ENCODE measurements at places on chromosomes 5 and 9.

GRCh38 chr5:116593340-116593739 lies 18.7 kb upstream of the SEMA6A start:
- DNase-seq, result no peak

DNA sequence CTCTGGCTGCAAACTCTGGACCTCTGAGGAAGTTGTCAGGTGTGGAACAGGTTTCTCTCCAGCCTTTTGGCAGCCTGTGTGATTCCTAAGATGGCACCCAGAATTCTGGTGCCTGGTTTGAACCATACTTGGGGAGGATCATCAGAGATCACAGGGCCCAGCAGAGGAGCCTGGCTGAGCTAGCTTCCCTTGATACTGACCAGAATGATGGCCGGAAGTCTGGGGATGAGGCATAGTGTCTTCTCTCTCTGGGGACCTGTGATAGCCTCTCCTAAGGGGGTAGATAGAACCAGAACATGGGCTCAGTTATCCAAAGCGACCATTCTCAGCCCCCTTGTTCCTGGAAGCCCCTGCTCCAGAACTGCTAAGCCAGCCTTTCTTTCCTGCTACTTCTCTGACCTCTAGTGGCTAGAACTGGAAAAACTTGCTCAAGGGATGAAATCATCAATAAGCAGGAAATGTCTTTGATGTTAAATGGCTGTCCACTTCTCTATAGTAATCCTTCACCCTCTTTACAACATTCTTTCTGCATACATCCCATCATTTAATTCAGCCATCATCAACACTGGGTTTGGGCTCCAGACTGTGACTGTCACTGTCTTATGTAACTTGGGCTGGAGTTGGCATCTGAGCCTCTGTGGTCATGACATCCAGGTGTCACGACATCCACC lies 55.1 kb downstream of the C9orf152 start:
- peak; percentile 75 for DNase-seq

GRCh38 chr9:111712369-111712768 lies 51.0 kb downstream of the GNG10 start:
- DNase-seq, result no peak

DNA sequence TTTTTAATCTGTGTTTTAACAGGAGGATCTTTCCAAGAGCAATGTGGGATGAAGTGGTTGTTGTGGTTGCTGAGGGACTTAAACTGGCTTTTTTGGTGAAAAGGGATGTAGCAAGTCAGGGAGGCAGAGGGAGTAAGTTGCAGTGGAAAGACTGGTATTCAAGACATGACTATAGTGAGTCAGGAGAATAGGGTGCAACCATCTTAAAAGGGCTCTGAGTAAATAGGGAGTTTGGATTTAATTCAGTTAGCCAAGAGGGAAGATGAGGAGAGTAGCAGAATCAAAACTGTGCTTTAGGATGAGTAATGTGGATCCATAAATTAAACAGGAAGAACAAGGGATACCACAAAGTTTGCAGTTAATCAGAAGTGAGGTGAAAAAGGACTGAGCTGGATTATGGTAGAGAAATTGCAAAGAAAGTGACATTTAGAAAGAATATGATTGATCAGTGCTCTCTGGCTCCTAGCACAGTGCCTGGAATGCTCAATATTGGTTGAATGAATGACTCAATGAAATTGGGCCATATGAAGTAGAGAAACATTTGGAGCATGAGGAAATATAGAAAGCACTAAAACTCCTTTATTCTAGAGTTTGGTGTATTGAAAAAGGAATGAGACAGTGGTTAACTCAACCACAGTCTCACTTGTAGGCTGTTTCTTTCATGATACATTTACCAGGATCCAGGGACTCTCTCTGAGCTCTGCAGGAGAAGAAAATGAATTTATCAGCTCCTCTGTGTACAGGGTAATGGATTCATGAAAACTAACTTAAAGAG lies 5.1 kb downstream of the POLR3G start:
- peak; percentile 46 for DNase-seq

GRCh38 chr9:124110307-124110915 lies 98.8 kb downstream of the LHX2 start:
- DNase-seq, result peak; percentile 63

- peak; percentile 99 for DNase-seq
These were observed at the start of gene TRIM41 for GRCh38 chr5:181223058-181223728. Gene TRIM41, plus strand, starts transcription at chr5:181223281. Its CDS starts 719 bp downstream, at chr5:181224000.

DNA sequence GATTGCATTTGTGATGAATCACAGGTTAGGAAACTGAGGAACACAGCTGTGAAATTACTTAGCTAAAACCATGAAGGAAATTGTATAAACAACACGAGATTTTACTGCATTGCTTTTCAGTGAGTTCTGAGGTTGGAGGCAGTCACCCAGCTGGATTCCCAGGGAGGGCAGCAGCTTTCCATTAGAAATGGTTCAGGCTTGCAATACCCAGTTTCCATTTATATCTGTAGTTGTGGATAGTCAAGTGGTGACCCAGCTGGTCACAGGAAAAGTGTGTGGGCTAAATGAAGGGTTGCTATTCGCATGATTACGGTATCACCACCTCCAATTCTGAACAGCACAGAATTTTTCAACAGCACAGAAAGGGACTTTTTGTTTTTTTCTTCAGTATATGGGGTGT lies 34.3 kb upstream of the SPATA31D4 start:
- DNase-seq, result no peak

DNA sequence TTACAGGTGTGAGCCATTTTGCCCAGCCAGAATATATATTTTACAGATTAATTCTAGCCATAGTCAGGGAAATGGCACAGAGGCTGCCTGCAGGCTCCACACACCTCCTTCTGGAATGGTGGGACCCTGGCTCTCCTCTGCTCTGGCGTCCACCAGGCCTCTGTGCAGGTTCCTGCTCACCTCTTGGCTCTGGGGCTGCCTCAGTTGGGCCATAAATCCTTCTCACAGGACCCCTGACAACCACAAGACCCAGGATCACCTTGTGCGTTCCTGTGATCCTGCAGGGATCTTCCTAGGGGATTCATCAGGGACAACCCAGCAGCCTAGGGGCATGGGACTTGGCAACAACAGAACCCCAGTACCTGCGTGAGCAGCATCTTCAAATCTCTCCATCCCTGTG lies 93.0 kb upstream of the FSTL4 start:
- no peak for DNase-seq

DNA sequence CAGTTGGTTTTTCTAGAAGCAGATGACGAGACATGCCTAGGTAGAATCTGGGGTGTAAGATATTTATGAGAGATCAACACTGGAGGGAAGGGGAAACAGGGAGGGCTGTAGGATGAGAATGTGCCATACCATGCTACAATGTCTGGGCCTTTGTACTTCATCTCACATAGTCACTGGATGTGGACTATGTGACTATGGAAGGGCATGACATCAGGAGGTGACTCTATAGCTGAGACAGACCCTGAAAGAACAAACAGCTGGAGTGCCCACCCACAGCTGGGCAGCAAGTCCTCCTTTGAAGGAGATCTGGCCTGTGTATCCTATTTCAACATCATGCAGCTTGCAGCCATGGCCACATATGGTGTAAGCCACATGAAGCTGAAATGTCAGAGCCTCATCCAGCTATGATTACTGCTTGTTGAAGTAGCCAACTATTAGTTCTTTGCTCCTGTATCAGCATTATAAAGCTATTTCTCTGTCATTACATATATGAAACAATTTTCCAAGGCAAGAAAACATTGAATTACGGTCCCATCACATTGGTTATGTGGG lies 46.2 kb upstream of the KIF2A start:
- DNase-seq, result no peak

DNA sequence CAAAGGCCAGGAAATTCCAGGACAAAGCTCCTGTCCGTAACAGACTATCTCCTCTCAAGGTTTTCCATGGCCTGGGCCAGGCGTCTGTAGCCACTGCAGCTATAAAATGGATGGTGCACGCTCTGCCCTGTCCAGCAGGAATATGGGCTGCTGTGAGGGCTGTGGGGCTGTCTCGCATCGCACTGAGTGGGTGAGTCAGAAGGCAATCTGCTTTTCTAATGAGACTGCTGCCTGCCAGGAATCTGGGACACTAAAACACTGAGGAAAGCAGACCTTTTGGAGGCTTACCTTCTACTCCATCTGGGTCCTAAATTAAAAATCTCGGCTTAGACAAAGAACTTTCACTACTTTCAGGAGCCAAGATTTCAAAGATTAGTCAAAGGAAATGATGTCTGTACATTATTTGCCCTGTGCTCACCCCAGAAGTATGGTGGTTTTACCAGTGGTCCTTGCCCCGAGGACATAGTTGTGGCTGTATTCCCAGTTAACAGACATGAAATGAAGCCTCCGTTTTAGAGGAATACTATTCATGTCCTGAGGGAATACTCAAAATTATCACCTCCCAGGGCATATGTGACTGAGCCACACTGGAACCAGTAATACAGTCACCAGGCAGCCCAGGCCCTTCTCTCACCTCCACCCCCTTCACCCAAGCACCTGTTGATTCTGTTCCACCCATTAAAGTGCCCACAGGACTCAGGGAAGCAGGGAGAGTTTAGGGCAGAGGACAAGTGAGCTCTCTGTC lies 56.4 kb downstream of the PFDN1 start:
- DNase-seq, result peak; percentile 79

DNA sequence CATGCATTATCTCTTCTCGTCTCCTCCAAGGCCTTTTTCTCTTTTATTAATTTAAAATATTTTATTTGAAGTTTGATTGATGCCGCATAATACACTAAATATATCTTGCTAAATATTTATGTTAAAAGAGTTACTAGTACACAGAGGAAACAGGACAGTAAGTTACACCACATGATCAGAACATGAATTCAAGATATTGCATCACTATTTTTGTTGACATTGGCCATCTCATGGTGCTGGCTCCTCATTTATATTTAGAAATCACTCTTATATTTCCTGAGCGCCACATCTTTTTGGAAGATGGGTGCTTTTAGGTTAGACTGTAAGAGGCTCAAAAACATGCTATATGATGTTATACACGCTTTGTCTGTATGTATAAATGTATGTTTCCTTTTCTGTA lies 23.0 kb downstream of the SPEF2 start:
- no peak for DNase-seq

DNA sequence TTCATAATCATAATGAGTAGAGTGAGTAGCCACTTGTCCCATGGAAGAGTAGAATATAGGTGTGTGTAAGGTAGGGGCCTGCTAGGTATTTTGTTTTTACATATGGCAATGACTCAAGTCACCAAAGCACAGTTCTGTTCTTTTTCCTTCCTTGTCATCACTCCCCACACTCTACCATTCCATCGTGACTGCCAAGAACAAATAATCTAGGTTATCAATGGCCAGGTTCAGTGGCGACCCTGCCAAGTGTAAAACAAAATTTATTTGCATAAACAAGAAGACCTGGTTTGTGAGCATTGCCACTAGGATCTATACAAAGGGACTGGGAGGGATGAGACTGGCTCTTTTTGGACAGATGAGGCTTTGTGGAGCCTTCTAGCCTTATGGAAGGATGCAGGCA lies 55.2 kb upstream of the RANBP3L start:
- no peak for DNase-seq

DNA sequence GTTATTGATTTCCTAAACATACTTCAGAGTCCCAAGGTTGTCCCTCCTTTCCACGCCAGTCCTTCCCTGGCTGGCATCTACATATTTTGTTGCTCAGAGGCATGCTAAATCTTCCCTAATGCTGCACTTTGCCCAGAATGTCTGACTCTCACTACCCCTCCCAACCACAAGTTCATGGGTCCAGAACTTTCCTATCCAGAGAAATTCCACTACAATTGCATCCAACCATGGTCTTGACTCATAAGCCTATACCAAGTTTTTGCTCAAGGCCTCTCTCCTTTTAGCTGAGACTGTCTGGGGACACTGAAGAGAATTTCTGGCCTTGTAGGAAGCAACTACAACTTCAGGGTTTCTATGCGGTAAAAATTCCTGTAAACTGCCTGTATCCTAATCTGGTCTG lies 206.3 kb downstream of the BNC2 start:
- DNase-seq, result peak; percentile 18

DNA sequence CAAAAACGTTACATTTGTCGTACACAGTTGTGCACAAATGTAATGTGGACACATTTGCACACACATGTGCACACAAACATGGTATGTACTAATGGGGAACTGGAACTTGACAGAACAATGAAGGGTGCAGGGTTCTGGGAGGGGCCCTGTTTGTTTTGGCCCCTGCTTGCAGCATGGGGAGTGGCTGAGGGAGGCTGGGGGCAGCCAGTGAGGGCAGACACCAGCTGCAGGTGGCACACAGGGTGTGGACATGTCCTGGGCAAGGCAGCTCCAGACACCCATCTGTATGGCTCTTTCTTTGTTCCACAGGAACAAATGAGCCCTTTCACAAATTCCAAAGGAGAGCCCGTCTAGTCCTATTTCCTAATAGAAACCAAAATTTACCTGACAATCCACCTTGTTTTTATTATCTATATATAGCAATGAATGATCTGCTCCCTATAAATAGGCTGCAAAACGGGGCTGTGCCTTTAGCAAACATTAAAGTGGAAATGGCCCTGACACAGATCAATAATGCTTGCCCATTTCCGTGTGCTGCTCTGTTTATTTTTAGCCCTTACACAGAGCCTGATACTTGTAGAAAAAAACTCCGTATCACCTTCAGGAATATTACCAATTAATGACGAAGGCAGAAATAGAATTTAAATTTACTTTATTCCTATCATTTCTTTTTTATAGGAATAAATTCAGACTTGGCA lies 26.4 kb downstream of the MARCHF3 start:
- no peak for DNase-seq

DNA sequence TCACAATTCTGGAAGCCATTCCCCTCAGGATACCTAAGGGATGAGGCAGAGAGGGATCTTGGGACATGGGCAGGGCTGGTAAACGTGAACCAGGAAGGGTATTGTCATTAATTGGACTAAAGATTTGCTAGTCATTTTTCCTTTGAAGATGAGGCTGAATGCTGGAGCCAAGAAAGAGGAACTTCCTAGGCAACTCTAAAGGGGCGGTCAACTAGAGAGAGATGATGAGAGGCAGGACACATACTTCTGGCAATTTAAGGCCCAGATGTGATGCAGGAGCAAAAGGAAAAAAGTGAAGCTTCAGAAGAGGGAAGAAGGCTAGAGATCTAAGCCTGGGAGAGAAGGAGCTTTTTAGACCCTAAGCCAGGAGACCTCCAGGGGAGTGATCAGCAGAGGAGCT lies 5.6 kb downstream of the GBA2 start:
- no peak for DNase-seq

GRCh38 chr5:122327110-122327509 lies 15.1 kb downstream of the SNCAIP start:
- DNase-seq, result no peak

- DNase-seq, result peak; percentile 65
These were observed 710 bp upstream of the PIP5KL1 start for GRCh38 chr9:127931092-127931881.

- DNase-seq, result no peak
These were observed 78.7 kb downstream of the FGF18 start for GRCh38 chr5:171498166-171498565.

GRCh38 chr5:92640340-92640739 lies 940.7 kb downstream of the NR2F1-AS1 start:
- no peak for DNase-seq

- no peak for DNase-seq
These were observed 27.1 kb upstream of the IFNA14 start for GRCh38 chr9:21266733-21267484.

- peak; percentile 69 for DNase-seq
These were observed 177.9 kb upstream of the FST start for GRCh38 chr5:53302529-53302928.
